ENCODE measurements at places on chromosomes 7 and 10. TPM values are rescaled to one million over a fixed set of nuclear protein-coding genes. Genes with fewer than 3 reads are reported as not detected.

Gene ADAM22
- 5.9 TPM for polyA plus RNA-seq

Gene CCDC146
- polyA plus RNA-seq: 13.4 TPM

Gene CPEB3
- 4.6 TPM for polyA plus RNA-seq

Gene TRIM74
- 0.88 TPM for polyA plus RNA-seq

Gene EEPD1
- polyA plus RNA-seq: 8.4 TPM

Gene TBX20
- polyA plus RNA-seq: not detected

DNA sequence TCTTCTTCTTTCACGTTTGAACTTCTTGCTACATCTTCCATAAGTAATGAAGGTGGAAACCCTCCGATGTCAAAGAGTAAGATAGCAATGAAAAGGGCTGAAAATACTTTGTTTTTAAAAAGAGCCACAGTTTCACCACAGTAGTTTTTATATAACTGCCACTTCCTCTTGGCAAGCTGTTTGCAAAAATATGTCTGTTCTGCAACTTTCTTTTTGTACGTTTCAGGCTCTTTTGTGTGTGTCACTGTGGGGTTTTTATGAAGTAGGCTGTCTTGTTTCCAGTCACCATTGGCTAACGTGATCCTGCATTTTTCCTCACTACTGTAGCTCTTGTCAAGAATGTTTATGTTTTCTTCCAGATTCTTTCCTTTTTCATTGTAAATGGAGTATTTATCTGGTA lies 55.6 kb downstream of the SLC16A9 start:
- no peak for DNase-seq

DNA sequence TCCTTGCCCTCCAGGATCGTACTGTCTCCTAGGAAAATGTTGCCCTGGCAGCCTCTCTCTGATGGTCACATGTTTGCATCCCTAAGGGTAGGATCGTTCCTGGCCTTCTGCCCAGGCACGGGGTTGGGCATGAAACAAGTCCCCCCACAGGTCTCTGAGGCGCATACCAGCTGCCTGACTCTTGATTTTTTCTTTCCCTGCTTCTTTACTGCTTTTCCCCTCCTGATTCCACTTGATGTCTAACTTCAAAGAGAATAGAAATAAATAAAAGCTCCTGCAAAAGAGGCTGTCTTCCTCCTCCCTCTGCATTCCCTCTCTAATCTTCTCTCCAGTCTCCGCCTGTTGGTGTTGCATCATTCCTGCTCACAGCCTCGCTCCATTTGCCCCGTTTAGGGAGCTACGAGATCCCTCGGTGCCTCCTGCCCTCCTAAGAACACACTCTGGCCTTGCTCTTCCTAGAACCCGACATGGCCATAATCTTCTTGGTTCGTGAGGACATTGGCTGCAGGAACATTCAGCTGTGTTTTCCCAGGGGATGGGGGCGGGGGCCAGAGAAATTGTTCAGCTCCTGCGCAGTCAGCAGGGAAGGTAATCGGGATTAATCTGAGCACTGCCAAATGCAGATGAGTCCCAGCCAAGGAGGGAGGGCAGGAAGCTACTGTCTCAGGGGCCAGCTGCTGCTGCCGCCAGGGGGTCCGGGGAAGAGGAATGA lies 26.0 kb downstream of the LEP start:
- DNase-seq: peak; percentile 57

GRCh38 chr10:73207883-73208282 lies 39.2 kb downstream of the DNAJC9 start:
- no peak for DNase-seq

DNA sequence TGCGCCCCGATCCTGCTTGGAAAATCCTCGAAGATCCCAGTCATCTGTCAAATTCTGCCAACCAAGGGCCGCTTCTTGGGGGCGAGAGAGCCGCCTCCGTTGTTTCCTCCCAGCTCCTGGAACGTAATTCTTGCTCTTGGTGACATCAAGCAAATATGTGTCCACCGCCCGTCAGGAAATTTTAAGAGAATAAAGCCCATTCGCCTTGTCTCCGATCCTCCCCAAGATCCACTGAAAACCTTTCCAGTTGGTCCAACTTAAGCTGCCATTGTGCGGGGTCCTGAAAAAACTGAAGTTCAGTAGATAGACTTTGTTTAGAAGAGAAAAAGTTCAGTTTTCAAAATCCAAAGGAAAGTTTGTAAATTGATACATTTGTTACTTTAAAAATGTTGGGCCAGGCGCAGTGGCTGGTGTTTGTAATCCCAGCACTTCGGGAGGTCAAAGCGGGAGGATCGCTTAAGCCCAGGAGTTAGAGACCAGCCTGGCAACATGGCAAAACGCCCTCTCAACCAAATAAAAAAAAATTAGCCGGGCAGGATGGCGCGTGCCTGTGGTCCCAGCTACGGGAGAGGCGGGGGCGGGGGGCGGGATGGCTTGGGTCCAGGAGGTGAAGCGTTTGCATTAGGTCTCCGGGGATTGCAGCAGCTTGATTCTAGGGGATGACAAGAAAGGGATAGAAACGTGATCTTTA lies 1.0 kb upstream of the ZNF800 start:
- DNase-seq: no peak

DNA sequence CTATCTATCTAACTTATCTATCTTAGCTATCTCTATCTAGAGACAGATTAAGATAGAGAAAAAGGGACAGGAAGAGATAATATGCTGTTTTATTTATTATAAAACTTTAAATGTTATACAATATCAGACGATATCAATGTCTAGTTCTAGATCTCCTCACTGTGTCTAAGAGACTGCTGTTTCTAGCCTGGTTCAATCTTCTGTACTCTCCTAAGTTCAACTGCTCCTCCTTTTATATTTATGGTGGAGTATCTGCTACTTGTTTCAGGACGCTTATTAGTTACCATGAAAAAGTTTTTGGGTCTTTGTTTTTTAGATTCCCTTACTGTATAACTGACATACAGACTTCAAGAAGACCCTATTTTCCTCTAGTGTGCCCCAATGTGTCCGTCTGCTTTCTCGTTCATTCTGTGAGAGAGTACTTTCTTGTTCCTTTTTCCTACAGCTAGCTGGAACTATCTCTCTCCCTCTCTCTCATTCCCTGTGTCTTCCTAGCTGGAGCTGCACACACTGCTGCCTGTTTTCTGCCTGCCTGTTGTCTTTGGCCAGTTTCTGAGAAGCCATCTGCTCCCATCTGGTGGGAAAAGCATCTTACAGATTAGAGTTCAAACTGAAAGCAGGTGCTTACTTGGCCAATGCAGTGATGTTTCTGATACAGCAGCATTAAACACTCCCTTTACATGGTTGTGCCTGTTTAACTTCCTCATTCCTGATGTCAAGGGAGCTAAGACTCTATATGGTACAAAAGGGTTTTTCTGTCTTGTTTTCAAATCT lies 49.4 kb upstream of the ARL4A start:
- peak; percentile 11 for DNase-seq

DNA sequence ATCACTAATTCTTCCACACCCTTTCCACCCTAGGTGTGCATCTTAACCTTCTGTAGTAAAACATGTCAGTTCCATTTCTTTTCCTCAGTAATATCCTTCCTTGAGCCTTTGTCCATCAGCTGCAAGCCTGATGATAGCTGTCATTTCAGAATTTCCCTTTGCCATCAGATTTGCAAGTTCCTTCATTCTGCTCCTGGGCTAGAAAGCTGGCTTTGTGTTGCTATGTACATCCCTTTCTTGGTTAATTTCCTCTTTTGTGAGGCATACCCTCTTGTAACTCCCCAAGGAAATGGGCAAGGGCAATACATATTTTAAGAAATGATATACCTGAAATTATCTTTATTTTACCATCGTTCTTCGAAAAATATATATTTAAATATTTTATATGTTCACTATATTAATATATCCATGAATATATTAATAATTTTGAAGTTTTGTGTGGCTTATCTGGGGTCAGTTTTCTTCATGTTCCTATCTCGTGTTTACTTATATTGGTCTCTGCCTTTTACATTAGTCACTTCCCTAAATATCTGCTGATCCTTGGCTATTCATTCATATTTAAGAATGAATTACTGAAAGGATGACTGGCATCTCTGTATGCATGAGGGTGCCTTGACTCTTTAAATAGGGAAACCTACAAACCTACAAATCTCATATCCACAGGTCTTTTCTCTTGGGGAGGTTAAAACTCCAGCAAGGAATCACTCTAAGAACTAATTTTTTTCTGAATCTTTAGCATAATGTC lies 143.8 kb downstream of the ZNF22 start:
- DNase-seq: no peak

GRCh38 chr7:99943641-99944496 lies 14.4 kb upstream of the GJC3 start:
- no peak for DNase-seq

- no peak for DNase-seq
These were observed 174.8 kb upstream of the FZD1 start for GRCh38 chr7:91089382-91089963.

GRCh38 chr7:11710377-11710776 lies 121.6 kb downstream of the THSD7A start:
- DNase-seq: no peak
